ENCODE measurements at places on chromosomes 5 and 9. TPM values are rescaled to one million over a fixed set of nuclear protein-coding genes. Genes with fewer than 3 reads are reported as not detected.

GRCh38 chr9:32423371-32423770 is 38.9 kb downstream of the ACO1 start:
- no peak for DNase-seq

DNA sequence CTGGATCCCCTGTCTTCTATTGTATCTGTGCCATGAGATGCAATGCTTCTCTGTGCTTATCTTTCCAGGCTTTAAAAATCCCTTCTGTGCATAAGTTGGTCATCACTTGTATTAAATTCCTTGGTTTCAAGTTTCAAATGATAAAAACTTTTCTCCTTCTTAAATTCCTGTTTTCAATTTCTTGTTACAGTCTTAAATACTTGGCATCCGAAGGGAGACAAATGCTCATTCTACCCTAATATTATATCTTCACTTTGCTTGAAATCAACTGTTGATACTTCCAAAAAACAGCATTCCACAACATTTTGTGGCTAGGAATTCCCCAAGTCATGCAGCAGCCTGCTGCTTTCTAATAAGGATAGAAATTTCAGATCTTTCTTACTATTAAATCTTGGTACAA is 413.2 kb upstream of the ACTBL2 start:
- no peak for DNase-seq

DNA sequence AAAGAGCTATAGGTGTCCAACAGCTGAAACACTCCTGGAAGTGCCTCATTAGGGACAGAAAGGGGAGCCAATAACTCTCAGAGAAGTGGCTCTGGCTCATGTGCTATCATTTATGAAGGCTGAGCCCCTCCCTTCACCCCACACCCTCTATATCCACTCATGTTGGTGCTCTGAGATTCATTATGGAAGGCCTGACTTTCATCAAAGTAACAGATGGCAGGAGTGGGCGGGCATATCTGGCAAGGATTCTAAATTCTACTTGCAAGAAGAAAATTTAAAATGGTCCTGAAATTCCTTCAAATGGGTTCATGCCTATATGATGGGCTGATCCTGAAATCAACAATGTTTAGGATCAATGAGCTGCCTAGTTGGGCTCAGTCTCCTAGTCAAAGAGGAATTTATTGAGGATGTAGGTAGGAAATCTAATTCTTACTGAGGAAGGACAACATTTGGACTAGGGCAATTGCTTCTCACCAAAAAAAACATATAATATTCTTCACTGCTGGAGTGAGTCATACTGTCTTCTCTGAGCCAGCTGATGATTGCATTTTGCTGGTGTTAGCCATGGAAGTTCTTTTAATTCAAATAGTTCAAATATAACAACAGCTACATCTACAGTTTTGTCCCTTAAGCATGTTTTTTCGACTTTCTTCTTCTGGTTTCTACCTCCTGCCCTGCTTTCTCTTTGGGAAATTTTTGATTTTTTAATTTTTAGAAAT is 23.5 kb downstream of the NMRK1 start:
- DNase-seq, result peak; percentile 20

GRCh38 chr5:91061946-91062562 is 321.1 kb downstream of the ARRDC3 start:
- DNase-seq, result no peak

DNA sequence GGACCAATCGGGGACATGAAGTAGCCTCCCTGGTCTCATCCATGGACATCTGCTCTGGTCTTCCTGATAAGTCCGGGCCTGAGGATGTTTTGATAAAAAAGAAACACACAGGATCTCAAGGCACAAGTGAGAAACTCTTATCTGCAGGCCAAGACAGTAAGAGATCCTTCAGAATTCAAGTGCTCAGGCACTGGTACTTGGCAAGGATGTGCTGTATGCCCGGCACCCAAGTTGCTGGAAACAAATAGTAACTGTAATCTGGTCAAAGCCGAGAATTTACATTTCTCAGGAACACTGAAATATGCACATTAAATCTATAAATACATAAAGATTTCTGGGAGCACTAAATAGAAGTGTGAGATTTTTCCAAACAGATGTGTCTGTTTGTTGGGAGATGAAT is 165.7 kb downstream of the SPOCK1 start:
- no peak for DNase-seq

- DNase-seq, result peak; percentile 68
Measured at GRCh38 chr9:113501129-113501686, 37.7 kb downstream of the RGS3 start.

- DNase-seq, result no peak
Measured at GRCh38 chr9:94912700-94913249, 186.3 kb downstream of the AOPEP start.

DNA sequence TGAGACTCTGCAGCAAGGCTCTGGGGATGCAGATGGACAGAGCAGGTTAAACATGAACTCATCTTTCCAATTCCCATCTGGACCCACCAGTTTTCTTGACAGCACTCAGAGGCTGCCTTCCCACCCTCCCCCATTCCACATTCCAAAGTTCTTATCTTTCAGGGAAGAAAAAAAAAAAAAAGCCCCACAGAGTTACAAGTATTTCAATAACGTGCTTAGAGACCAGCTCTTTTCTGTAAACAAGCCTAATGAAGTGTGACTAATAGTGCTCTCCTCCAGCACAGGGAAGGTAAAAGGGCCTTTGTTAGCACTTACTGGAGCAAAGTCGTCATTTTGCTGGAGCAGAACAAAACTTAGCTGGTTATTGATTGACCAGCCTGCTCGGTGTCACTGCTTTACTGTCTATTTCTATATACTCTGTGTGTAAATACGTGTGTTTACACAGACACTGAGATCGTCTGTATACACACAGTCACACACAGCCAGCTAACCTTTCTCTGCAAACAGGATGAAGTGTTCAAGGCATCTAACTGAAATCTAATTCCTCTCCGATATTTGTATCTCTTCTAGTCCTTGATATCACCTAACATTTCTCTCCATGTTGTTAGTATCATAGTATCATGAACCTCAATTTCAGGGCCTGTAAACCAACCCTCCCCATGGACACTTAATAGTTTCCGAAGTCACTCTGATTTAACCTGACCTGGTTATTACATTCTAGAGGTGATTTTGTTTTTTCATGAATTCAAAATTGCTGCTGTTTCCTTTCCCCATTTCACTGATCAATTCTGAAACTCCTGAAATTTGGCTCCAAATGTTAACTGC is 84.9 kb downstream of the ZNF608 start:
- DNase-seq, result no peak

GRCh38 chr5:1875843-1876659 is 6.7 kb downstream of the IRX4 start:
- DNase-seq, result no peak

- DNase-seq, result no peak
Measured at GRCh38 chr5:15013654-15014463, 142.3 kb upstream of the ANKH start.

DNA sequence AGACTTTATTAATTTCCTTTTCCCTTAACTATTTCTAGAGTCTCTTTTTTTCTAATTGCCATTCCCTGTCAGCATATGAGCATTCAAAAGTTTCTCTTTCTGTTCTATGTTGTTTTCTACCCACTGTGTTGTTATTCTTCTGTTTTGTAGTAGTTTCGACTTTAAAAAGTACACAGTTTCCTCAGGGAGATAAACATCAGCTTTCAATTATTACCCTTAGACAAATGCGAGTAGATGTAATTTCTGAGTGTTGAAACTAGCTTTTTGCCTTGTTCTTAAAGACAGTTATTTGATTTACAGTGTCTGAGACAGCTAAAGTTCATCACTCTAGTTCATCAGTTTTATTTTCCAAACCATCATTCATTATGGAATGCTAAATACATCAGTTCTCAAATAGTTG is 19.5 kb downstream of the MTREX start:
- no peak for DNase-seq

DNA sequence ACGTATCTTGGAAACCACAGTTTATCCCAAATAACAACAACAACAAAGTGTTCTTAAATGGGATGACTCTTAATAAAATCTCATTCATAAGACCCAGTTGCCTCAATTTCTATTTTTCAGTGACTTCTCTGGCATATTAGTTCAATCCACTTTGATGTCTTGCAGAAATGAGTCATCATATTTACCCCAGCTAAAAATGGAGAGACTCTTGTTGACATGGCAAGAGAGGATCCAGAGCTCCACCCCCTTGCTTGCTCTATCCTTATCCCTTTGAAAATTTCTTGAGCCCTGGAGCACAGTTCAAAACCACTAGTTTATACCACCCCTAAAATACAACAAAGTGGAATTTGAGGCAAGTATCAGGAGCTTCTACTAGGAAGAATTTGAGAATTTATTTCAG is 20.8 kb downstream of the VCAN start:
- DNase-seq, result no peak

GRCh38 chr9:79681576-79681975 is 109.8 kb downstream of the TLE4 start:
- no peak for DNase-seq

- no peak for DNase-seq
Measured at GRCh38 chr5:15897656-15898055, 281.9 kb downstream of the MARCHF11 start.

GRCh38 chr5:138783976-138784375 is 30.8 kb downstream of the CTNNA1 start:
- DNase-seq, result no peak

GRCh38 chr9:3826178-3826577 is 300.4 kb upstream of the RFX3 start:
- no peak for DNase-seq

DNA sequence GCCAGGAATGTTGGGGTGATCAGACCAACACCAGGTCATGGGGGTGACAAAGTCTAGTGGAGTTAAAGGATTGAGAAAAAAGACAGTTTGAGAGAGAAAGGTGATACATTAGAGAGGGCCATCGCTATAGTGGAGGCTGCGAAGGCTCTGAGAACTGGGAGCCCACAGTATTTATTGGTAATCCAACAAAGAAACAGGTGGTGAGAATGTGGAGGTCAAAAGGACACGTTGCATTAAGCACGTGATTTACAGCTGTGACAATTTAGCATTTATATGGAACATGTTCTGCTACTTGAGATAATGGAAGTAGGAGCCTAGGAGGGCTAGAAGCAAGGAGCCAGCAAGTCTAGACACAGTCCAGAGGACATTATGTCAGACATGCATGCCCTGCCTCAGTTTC is 2086.5 kb upstream of the C9orf72 start:
- no peak for DNase-seq

GRCh38 chr9:93507768-93508167 is 54.4 kb upstream of the FAM120AOS start:
- DNase-seq, result no peak

DNA sequence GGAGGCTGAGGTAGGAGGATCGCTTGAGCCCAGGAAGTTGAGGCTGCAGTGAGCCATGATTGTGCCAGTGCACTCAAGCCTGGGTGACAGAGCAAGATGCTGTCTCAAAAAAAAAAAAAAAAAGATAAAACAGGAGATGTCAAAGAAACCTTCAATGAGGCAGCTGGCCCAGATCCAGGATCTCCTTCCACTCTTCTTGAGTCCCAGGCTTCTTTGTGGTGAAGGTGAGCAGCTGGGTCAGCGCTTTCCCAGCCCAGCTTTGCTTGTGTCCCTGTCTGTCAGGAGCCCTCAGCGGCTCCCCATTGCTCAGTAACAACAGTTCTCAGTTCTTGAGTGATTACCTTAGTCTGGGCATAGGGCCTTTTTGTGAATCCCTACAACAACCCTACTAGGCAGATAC is 69.4 kb upstream of the PSD2 start:
- no peak for DNase-seq

GRCh38 chr5:96993760-96994159 is 57.9 kb downstream of the LNPEP start:
- DNase-seq, result no peak

DNA sequence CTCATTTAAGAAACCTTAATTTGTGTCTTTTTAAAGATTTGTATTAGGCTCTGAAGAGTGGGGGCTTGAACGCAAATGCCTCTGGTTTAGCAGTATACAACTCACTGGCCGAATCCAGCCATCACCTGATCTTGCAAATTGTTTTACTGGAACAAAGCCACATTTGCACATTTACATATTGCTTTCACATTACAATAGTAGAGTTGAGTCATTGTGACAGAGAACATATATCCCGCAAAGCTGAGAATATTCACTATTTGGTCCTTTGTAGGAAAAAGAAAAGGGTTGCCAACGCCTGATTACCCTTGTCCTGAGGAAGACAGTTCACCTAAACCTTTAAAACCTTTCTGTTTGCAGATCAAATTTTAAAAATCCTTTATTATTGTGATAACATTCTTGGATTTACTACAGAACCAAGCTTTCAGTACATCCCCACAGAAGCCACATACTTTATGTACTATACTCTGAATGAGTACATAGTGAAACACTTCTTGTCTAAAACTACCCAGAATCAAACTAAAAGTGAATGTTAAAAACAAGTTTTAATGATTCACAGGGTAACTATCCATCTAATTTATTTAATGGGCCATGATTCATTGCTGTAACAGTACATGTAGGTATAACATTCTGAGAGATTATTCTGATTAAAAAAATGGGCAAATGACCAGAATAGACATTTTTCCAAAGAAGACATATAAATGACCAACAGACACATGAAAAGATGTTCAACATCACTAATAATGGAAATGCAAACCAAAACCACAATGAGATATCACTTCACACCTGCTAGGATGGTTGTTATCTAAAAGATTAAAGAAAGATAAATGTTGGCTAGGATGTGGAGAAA is 161.0 kb downstream of the SLC25A46 start:
- DNase-seq, result no peak

- peak; percentile 31 for DNase-seq
Measured at GRCh38 chr5:41925555-41925951, 472 bp downstream of the FBXO4 start.

- no peak for DNase-seq
Measured at GRCh38 chr5:50702615-50703366, 36.4 kb downstream of the PARP8 start.

DNA sequence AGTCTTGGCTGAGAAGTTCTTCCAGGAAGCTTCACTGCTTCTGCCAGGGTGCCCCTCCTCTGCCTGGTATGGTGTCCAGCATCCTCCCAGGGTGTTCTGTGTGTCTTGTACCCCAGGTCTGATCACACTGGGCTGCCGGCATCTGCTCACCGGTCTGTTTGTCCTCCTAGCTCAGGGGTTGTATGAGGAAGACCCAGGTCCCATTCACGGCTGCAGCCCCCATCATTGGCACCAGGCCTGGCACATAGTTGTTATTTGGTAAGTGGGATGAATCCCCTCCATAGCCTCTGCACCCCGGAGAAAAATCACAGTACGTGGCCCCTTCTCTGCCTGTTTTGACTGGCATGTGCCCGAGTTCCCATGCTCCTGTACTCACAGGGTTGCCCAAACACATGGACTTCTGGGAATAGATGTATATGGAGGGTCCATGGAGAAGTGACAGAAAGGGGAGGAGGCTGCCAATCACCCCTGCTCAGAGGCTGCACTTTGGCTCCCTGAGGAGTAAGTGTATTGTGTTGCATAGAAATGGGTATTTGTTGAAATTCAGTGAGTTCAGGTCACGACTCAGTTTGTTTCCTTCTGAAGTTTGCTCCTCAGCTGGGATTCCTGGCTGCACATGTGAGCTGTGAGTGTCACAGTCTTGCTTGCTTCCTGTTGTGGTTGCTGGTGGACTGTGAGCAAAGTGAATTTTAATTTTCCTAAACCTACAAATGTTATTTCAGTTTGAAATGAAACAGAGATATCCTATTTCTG is 96.2 kb downstream of the HSPA4 start:
- no peak for DNase-seq

The BASP1 gene
- polyA plus RNA-seq, result 2.1 TPM

The PRELID1 gene
- polyA plus RNA-seq, result 160 TPM

The SNCB gene
- polyA plus RNA-seq, result not detected

The PCDHGA11 gene
- 1.8 TPM for polyA plus RNA-seq

The TEX48 gene
- polyA plus RNA-seq, result not detected

The SPINK6 gene
- not detected for polyA plus RNA-seq

The FUT7 gene
- 0.17 TPM for polyA plus RNA-seq

The FOXD4L3 gene
- polyA plus RNA-seq, result not detected

The CCL27 gene
- not detected for polyA plus RNA-seq

The KIF12 gene
- 0.08 TPM for polyA plus RNA-seq

The GOLM1 gene
- polyA plus RNA-seq, result 7.7 TPM

The SLCO6A1 gene
- polyA plus RNA-seq, result not detected

The B4GALT1 gene
- polyA plus RNA-seq, result 10.6 TPM

The CTNND2 gene
- 10.5 TPM for polyA plus RNA-seq
